ENCODE measurements at places on chromosomes 2 and 18.

DNA sequence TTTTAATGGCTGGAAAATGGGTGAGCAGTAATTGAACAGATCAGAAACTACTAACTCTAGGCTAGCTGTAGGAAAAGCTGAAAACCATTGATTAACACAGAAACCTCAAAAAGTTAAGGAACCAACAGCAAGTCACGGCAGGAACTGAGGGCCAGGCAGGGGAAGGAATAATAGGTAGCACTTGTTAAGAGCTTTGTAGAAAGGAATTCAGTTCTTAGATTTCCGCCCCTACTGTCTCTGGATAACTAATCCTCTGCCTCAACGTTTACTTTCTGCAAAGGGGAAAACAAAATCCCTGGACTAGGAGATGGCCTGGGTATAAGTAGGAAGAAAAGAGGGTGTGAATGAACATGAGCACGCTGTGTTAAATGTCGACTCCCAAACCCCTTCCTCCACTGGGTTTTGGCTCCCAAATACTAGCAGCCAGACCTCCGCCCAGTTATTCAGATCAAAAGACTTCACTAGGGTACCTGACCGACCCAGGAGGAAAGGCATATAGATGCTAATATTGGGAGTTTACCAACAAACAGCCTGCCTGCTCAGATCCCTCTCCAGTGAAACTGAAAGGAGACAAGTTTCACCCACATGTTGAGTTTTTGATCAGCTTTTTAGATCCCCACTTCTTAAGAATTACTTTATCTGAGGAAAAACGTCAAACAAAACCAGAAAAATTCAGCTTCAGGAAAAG lies 12.4 kb downstream of the SMAD2 start:
- no peak for DNase-seq

GRCh38 chr2:40043641-40044040 lies 264.6 kb upstream of the THUMPD2 start:
- no peak for DNase-seq

- DNase-seq = no peak
These were observed 176.7 kb downstream of the ST6GAL2 start for GRCh38 chr2:106709229-106709628.

DNA sequence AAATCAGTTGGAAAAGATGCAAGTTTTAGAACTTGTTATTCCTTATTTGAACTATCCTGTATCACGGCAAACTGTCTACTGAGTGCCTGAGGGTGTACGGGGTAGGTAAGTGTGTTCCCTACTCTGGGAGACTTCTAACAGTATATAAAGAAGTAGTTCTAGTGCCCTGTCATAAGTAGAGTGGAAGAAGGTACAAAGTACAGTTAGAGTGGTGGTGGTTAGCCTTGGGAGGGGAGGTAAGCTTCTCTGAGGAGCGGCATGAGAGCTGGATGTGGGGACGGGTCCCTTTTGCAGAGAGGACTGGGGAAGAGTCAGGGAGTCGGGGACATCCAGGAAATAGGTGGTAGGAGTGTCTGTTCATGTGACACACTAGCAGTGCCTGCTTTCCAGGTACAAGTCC lies 48.5 kb downstream of the DGKD start:
- no peak for DNase-seq

DNA sequence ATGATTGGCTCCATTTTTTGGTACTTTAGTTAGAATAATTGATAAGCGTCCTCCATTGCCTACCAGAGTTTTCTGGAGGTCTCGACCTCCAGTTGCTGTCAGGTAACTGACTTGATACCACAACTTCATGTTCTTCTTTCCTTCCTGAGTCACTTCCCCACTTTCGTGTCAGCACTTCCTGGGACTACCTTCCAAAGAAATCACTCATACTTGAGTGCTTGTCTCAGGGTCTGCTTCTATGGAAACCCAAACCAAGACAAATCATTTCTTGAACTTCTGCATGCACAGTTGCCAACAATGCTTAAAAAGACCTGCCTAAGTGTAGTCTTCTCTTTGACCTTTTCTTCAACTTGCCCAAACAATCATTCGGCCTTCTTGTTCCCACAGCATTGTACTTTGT lies 210.3 kb upstream of the ETAA1 start:
- DNase-seq = no peak

DNA sequence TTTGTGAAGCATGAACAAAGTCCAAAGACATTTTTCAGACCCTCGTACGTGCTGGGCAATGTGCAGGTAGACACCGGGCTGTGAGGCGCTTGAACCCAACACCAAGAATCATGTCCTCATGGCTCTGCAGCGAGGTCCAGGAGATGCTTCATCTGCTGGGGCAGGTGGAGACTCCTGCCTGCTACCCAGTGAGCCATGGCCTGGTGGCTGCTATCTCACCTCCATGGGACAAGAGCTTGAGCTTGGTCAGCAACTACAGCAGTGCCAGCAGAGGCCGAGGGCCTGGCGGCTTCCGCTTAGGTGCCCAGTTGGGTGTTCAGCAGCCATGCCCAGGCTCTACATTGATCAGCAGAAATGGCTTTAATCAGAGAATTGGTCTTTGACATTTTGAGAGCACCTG lies 281.0 kb upstream of the HS6ST1 start:
- no peak for DNase-seq

GRCh38 chr2:66164470-66164869 lies 270.5 kb upstream of the MEIS1 start:
- DNase-seq = no peak

GRCh38 chr2:54899576-54900200 lies 150.6 kb downstream of the RTN4 start:
- DNase-seq = peak; percentile 69

GRCh38 chr18:44579028-44579702 lies 101.5 kb upstream of the SETBP1 start:
- peak; percentile 41 for DNase-seq

- peak; percentile 99 for DNase-seq
These were observed 18.7 kb downstream of the SMIM21 start for GRCh38 chr18:75408554-75409506.

GRCh38 chr2:170258382-170258781 lies 80.4 kb downstream of the MYO3B start:
- no peak for DNase-seq

GRCh38 chr18:41128545-41128944 lies 826.5 kb upstream of the PIK3C3 start:
- DNase-seq = peak; percentile 60

- peak; percentile 89 for DNase-seq
These were observed 64.9 kb downstream of the CDH2 start for GRCh38 chr18:28112056-28112470.

DNA sequence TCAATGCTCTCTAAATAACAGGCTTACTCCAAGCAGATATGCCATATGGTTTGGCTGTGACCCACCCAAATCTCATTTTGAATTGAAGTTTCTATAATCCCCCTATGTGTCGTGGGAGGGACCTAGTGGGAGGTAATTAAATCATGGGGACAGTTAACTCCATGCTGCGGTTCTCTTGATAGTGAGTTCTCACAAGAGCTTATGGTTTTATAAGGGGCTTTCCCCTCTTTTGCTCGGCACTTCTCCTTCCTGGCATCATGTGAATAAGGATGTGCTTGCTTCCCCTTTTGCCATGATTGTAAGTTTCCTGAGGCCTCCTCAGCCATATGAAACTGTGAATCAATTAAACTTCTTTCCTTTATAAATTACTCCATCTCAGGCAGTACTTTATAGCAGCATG lies 302.7 kb upstream of the ZC3H15 start:
- DNase-seq = no peak

DNA sequence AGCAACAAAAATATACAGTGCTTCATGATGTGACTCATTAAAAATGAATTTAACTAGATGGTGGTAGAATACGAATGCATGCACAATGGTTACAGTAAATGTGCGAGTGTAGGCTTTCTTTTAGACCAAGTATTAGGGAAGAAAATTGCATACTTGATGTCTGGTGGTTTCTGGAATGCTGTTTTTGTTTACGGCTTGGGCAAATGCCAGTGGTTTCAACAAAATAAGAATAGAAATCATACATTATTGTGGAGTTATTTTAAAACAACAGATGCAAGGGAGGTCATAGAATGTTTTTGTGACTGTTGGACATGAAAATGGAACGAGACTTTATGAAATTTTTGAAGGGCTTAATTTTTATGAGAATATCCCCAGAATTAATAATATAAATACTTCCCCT lies 580.9 kb downstream of the PLCL1 start:
- DNase-seq = no peak

DNA sequence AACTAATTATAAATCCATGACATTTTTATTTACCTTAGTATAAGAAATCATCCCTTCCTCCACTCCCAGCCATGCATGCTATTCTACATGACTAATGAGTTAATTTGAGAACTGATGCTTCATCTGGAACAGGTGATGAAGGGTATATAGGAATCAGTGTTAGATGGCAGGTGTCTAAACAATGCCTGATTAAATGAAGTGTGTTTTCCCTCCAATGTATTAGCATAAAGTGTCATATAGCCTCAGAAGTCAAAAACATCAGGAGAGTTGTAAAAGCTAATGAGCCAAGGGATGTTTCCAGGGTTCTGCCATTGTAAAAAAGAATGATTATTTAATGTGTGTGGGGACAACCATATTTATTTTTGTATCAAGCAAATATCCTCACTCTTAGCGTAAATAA lies 913.8 kb downstream of the DCC start:
- DNase-seq = no peak

DNA sequence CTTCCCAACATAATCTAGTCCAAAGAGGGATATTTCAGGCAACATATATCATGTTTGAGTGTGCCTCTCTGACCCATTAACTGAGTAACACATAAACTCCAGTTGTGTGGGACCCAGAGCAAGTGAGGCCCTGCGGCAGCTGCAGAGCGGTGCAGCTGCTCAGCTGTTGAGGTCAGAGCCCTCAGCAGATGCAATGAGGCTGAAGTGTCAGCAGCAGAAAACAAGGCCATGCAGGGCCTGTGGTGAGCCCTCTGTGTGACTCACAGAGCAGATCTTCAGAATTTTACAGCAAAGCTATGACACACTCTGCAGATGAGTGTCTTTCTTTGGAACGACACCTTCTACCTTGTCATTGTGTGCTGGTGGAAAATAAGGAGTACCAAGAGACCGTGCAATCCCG lies 168.5 kb downstream of the CBLN2 start:
- no peak for DNase-seq

- no peak for DNase-seq
These were observed 146.0 kb upstream of the SH3BP4 start for GRCh38 chr2:234805836-234806235.

DNA sequence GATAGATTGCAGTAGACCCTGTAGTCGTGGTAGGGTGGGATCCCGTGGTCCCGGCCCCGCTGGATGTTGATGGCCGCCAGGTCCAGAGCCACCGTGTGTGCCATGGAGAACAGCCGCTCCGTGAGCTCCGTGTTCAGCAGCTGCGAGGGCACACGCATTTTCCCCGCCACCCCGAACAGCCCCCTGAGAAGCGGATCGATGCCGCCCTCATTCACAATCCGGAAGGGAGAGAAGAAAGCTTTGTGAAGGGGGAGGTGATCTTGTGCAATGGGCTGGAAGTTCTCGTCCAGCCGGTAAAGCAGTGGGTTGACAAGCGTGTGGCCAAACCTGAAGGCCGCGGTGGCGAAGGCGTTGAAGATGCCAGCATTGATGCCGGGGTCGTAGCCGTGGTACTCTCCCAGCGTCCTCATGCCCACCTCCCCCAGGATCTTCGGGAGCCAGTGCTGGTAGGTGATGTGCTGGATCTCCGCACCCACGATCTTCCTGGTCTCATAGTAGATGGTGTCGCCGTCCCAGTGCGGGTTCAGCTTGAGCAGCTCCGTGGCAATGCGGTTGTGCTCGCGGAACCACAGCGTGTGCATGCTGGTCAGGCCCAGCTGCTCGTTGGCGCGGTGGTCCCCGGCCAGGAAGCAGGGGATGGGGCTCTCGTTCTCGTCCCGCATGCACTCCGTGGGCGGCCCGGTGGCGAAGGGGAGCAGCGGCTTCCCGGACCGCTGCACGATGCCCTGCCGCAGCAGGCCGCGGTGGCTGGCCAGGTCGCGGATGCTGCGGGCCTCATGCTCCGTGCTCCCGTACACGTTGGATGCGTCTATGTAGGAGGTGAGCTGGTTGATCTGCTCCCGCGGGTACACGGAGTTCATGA lies 95.8 kb downstream of the PXDN start:
- no peak for DNase-seq

GRCh38 chr2:181947273-181947672 lies 38.4 kb upstream of the PPP1R1C start:
- DNase-seq = no peak

DNA sequence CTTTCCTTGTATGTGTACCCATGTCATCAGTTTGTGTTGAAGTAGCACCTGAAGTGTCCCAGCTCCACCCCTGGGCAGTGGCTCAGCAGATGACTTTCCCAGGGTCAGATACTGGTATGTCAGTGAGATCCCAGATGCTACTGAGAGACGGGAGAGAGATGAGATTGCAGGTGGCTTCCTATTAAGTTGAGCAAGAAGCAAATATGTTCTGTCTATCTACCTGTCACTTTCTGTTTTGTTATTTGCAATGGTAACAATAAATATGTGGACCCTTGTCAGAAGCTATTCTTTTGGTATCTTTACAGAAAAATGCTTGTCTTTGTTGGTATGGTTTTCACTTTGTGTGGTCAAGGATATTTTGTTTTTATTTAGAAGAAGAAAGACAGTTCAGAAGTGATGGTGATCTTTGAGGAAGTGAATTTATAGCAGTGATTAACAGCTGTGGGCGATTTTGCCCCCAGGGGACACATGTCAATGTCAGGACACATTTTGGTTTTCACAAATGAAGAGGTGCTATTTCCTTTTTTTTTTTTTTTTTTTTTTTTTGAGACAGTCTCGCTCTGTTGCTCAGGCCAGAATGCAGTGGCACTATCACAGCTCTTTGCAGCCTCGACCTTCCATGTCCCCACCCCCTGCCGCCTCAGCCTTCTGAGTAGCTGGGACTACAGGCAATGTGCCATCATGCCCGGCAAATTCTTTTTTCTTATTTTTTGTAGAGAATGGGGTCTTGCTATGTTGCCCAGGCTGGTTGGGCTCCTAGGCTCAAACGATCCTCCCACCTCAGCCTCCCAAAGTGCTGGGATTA lies 21.4 kb downstream of the MGAT5 start:
- DNase-seq = no peak

GRCh38 chr2:71813315-71813714 lies 334.3 kb downstream of the CYP26B1 start:
- no peak for DNase-seq

GRCh38 chr18:78073275-78073674 lies 823.6 kb downstream of the GALR1 start:
- DNase-seq = no peak

GRCh38 chr2:224612578-224612977 lies 27.4 kb upstream of the CUL3 start:
- no peak for DNase-seq

DNA sequence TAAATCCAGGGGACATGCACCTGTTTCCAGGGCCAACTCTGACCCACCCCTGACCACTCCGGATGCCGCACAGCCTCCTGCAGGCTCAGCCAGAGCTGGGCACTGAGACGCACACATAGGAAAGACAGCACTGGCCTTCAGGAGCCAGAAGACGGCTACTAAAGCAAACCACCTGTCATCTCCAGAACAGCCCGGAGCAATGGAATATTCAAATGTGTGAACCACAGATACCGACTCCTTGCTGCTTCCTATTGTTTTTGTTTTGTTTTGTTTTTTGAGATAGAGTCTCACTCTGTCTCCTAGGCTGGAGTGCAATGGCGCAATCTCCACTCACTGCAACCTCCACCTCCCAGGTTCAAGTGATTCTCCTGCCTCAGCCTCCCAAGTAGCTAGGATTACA lies 94.0 kb downstream of the LAMA1 start:
- no peak for DNase-seq

Measured in amniotic epithelial cell (primary cell).